ENCODE measurements at places on chromosomes 6 and 20.

- peak; percentile 4 for DNase-seq
Observed at GRCh38 chr6:151675746-151676459, 131.6 kb upstream of the ESR1 start.

DNA sequence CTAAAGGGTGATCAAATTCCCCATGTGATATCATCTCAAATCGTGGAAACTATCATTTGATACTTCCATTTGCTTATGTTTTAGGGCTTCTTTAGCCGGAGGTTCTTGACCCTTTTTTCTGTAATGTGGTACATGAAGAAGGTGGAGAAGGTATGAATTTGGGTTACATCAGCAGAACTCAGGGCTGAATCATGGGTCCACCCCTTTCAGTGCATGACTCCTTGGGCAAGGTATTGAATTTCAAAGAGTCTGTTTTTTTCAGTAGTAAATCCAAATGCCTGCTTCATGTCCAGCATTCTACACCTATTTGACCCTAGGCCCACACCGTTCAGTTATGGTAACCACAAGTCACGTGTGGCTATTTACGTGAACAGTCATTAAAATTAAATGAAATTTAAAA, 30.6 kb upstream of the QKI start:
- DNase-seq = peak; percentile 58

- DNase-seq = no peak
Observed at GRCh38 chr20:6053776-6054688, at the start of gene LRRN4. Gene LRRN4 (minus strand): TSS chr20:6054060. CDS start chr20:6052799, 1,261 bp downstream.

DNA sequence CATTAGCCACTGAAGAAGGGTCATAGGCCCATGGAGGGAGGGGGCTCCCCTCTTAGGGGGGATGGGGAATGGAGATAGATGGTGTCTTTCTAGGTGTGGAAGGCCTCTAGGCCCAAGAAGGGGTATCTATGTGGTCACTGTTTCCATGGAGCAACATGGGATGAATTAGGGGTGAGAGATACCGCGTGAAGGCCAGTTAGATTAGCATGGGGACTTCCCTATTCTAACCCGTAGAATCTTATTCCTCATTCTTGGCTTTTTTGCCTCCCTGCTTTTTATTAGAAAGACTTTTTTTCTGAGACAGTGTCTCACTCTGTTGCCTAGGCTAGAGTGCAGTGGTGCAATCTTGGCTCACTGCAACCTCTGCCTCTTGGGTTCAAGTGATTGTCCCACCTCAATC, 3.2 kb downstream of the RAB44 start:
- no peak for DNase-seq

GRCh38 chr6:134714679-134715078, 235.2 kb downstream of the ALDH8A1 start:
- DNase-seq = peak; percentile 76

GRCh38 chr20:12270863-12271262, 353.2 kb downstream of the BTBD3 start:
- no peak for DNase-seq

DNA sequence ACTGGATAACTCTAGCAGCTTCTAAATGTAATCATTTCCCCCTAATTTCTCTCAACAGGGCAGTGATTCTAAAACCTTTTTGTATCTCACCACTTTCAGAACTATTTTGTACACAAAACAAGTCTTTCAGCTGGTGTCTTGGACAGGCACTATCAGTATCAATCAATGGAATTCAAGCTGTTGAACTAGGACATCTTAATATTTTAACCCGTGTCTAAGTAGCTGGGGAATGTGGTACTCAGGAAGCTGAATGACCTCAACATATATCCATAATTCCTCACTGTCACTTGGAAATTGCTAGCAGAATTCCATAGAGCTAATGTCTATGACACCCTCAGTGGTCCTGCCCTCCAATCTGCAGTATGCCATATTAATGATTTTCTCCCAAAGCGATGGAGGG, 24.5 kb downstream of the ADAT2 start:
- DNase-seq = peak; percentile 71

DNA sequence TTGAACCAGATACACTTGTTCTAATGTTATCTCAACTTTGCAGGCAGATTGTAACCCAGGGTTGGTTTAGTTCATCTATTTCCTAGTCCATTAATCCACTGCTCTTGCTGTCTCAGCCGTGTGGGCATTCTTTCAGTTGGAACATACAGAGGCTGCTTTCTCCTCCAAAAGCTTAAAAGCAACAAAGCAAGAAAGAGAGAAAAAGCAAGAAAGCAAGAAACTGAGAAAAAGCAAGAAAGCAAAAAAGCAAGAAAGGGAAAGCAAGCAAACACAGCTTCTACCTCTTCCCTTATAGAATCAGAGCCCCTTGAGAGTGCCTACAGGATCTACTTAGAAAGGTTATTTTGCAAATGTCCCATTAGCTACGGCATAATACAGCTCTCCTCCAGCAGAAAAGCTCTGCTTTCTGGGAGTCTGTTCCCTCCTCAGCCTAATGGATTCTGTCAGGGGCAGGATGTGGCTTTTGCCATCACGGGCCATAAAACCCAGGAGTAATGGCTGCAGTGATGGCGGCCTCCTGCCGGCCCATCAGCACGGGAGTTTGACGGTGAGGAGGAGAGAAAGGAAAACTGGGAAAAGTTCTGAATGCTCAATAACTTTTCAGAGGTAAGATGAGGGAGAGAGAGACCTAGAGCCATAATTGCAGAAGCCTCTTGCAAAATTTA, 156.8 kb upstream of the JARID2 start:
- no peak for DNase-seq

GRCh38 chr6:132813173-132813856, 1.1 kb upstream of the RPS12 start:
- DNase-seq = peak; percentile 68

- peak; percentile 55 for DNase-seq
Observed at GRCh38 chr6:53728570-53729194, 63.1 kb upstream of the KLHL31 start.

GRCh38 chr20:53698371-53698978, 104.8 kb upstream of the ZNF217 start:
- no peak for DNase-seq

GRCh38 chr6:20455251-20455940, 53.7 kb downstream of the E2F3 start:
- peak; percentile 24 for DNase-seq

GRCh38 chr6:147067184-147067583, 137.0 kb upstream of the STXBP5 start:
- DNase-seq = no peak

- DNase-seq = no peak
Observed at GRCh38 chr20:6355754-6356451, 233.1 kb upstream of the FERMT1 start.

- peak; percentile 92 for DNase-seq
Observed at GRCh38 chr6:42104095-42104803, 38.2 kb downstream of the C6orf132 start.

- DNase-seq = no peak
Observed at GRCh38 chr6:113077794-113078193, 730.7 kb downstream of the RFPL4B start.

- DNase-seq = peak; percentile 24
Observed at GRCh38 chr6:74368746-74369145, 672.7 kb downstream of the CD109 start.

DNA sequence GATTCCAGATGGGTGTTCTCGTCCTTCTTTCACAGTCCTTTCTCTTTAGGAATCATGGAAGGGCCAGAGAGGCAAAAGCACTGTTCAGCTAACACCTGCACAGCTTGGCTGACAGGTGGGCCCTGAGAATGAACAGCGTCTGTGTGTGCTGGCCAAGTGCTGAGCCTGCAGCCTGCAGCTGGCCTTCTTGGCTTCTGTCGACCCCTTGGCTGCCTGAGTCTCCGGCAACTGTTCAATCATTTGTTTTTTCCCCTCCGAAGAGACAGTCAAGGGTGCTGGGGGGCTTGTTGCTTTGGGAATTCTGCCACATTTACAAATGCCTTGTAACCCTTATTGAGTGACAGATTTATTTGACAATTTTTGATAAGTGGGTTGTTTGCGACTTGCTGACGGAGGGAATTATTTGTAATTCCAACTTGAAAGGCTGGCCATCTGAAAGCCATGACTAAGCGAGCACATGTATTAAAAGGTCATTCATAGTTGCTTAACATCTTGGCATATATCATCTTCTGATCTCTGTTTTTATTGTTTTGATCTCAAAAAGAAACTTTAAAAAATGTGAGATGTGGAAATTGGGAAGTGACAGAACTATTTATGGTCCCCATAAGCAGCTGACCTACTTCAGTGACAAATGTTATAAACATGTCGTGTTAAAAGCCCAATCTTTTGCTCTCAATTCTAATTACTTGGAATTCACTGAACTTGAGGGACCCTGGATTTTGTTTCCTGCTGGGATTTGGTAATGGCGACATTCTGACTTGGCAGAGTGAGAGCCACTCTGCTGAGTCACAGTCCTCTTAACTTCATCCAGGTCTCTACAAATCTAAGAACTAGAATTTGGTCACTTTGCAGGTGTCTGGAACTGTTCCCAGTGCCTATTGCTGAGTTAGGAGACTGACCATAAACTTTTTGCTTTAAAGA, 41.9 kb upstream of the FERMT1 start:
- peak; percentile 22 for DNase-seq

- DNase-seq = no peak
Observed at GRCh38 chr6:107237992-107238660, 122.8 kb upstream of the BEND3 start.

DNA sequence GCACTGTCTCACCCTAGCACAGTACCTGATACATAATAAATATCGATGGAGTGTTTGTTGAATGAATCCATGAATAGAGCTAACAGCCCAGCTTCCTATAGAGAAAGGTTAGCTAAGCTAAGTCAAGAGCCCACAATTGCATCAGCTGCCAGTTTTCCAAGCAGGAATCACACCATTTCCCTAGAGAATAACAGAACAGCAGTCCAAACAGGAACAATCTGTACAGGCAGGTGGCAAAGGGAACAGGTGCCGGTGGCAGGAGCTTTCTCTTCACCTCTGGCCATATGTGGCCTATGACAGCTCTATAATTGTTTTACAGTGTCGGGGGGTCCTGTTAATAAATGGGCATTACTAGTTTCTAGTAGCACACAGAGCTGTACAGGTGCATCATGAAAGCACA, 38.8 kb downstream of the ISM1 start:
- no peak for DNase-seq

DNA sequence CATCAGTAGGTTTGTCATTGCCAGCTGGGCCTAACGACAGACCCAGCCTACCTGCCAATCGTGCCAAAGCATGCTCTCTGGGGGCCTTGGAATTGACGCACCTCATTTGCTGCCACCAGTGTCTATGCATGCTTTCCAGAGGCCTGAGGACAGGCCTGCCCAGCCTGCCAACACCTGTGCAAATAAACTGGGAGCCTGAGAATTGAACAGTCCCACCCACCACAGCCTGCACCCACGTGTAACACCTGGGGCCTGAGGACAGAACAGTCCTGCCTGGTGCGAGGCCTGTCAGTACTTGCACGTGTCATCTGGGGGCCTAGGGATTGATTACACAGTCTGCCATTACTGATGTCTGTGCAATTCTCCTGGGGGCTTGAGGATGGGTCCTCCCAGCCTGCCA, 6.2 kb upstream of the RNF217 start:
- no peak for DNase-seq

GRCh38 chr6:21295506-21296240, 297.9 kb upstream of the SOX4 start:
- peak; percentile 67 for DNase-seq

- no peak for DNase-seq
Observed at GRCh38 chr20:33773412-33774089, 37.6 kb upstream of the CHMP4B start.

DNA sequence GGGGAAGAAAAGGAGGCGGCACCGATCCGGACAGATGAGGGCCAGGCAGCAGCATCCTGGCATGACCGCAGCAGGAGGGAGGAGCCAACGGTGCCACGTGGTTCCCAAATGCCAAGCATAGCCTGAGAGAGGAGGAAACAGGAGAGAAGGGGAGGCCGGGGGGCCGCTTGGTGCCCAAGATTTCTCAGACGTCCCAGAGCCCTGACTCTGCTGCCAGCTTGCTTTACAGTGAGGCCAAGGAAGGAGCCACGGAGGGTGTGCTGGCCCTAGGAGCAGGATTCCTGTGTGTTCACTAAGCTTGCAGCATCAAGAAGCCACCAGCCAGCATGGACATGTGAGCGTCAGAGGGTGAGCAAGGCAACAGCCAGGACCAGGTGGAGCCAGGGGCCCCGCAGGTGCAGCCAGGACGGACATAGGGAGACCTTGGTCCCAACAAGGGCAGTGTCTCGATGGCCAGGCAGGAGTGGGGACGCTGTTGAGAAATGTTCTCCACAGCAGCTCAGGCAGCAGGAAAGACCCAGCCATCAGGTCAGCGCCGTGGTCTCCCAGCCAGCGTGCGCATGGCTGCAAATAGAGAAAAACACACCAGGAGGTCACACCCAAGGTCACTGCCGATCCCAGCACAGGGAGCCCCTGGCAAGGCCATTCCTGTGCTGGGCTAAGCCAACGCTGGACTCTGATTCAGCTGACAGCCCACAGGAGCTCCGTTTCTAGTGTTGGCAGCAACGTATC, 143.7 kb downstream of the DLL1 start:
- DNase-seq = no peak

GRCh38 chr6:162568266-162568665, 159.3 kb downstream of the PRKN start:
- no peak for DNase-seq

DNA sequence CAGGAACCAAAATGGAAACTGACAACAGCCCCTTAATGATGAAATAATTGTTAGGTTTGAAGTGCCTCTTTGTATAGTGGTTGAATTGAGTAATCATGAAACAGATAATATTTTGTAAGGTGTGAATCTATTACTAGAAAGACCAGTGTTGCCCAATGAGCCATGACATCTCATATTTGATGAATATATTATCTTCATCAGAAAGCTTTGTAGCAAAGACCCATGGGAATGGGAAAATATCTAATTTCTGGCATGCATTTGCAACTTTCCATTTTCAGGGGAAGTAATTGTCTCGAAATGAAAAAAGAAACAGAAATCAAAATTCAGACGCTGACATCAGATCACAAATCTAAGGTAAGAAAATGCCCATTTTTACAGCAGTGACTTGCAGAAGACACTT, 57.3 kb upstream of the LAMP5 start:
- DNase-seq = no peak

DNA sequence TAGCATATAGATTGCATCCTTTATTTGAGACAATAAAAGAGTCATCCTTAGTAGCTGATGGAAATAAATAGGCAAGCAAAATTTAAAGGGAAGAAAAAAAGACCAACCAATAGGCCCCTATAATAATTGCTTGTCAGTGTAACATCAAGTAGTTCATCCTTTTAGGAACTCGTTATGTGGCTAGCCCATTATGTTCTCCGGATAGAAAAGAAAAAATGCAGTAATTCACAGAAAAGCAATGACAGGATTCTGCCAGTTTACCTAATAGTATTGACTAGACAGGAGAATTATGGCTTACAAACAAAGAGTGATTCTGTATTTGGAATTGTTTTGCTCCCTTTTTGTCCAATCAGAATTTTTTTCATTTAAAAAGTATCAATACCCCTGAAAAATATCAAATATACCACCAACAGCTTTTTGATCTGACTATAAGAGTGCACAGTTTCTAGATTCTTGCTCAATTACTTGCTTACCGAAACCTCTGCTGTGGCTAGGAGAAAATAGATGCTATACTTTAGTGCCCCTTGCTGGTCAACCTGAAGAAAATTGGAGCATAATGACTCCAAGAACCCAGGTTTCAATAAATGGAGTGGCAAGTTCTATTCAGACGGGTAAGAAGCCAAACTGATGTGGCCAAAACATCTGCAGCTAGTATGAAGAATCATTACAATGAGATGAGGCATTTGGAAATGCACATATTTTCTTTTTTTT, 91.5 kb upstream of the SASH1 start:
- DNase-seq = peak; percentile 79

GRCh38 chr6:167762259-167762962, 64.3 kb upstream of the AFDN start:
- DNase-seq = no peak

GRCh38 chr6:157433678-157434081, 52.7 kb downstream of the ZDHHC14 start:
- DNase-seq = no peak
